ENCODE measurements at places on chromosomes 7 and 10.

DNA sequence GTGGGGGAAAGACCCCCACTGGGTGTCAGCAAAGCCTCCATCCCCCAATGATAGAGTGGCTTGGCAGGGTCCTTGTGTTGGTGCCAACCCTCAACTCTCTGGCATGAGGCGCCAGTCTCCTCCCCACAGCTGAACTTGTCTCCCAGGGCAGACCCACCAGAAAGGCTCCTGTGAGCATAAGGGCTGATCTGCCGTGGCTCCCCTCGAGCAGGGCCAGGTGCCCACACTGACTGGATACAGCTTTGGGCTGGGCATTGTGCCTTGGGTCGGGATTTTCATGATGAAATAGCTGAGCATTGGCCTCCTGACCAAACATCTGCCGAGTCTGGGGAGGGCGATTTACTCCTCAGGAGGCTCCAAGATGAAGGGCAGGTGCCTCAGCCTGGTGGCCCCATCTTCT is 68.1 kb upstream of the NPTX2 start:
- no peak for DNase-seq

DNA sequence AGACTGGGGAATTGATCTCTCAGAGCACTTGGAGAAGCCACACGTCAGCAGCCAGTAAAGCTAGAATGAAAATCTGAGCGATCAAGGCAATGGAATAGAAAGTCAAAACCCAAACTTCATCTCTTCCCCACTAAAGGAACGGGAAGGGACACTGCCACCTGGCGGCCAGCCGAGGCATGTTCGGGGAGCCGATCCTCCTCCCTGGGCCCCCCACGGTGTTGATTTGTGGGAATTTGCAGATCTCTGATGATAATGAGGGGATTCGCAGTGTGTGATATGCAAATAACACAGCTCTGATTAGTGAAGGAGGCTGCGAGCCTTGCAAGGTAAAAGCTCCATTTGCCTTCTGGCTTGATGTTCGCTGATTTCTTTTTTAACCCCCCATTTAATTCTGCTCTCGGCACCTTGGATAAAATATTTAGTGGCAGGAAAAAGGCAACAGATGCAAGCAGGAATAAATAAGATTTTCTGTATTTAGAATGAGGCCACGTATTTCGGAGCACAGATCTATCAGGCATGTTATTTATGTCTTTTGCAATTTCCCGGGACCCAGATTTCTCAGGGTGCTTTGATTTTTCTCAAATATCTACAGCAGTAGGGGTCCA is 258.6 kb downstream of the PAXIP1 start:
- DNase-seq, result no peak

GRCh38 chr7:1535701-1536454 is 5.4 kb downstream of the MAFK start:
- no peak for DNase-seq

GRCh38 chr10:77603534-77603927 is 34.1 kb downstream of the KCNMA1 start:
- peak; percentile 77 for DNase-seq

DNA sequence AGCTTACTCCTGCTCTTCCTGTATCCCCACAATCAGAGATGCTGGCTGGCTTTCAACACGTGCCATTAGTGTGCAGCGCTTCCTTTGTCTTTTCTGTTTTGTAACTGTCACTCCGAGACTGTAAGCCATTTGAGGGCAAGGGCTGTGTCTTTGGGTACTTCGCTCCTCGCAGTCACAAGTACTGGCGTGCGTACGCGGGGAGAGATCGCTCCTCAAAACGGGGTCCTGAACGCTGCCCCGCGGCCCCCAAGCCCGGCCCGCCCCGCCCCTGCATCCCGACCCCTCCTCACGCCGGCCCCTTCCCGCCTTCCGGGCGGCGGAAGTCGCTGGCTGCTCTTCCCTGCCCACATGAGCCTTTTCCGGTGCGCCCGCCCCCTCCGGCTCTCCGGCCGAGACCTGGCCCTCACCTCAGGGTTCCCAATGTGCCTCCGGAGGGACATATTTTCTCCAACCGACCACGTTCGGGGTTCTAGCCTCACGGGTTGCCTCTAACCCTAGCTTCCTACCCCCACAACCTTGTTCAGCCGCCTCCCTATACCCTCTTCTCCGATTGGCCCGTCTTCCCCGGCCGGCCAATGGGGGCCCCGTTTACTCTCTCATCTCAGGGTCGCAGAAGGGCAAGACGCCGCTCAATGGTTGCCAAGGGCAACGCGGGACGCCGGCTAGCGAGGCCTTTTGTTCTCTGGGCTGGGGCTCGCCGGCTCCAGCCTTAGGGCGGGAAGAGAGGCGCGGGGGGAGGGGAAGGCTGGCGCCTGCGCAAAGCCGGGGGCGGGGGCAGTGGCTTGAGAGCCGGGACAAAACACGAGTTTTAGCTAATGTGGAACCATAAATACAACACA is at the start of gene CEP41:
TSS of gene CEP41 (minus strand) at position 490 of the 839 bp plus-strand sequence. CDS start at position 440, 50 bp downstream.
- DNase-seq, result peak; percentile 96

GRCh38 chr7:92949748-92950147 is 113.4 kb upstream of the CDK6 start:
- no peak for DNase-seq

DNA sequence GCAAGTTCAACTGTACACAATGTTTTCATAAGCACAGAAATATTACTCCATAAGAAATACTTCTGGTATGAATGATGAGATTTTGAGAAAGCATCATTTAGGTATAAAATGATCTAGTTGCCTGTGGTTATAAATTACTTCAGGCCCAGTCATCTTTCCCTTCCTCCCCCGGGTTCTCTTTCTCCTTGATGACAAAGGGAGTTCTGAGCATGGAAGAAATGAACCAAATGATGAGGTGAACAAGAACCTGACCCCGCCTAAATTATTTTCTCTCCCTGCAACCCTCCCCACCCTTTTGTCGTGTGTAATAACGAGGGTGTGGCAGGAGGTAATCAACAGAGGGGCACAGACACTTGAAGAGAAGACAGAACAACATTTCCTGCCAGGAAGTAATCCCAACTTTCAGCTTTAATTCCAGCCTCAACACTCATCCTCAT is 319.6 kb upstream of the SP8 start:
- no peak for DNase-seq

GRCh38 chr7:103394566-103394965 is 47.1 kb downstream of the PSMC2 start:
- no peak for DNase-seq

DNA sequence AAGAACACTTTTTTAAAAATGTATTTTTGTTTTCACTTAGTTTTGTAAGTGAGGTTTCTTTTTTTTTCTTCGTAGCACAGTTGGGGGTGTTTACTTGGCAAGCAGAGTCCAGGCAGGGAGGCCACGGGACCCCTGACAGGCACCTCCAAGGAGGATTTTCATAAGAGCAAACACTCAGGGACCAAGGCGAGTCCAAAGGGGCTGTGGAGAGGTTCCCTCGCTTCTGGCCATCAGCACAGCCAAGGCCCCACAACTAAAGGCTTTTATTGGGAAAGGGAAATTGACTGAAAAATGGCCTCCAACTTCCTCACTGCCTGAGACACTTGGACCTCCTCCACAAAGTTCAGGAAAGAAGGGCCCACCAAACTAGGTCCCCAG is 173.8 kb downstream of the LRRC4 start:
- no peak for DNase-seq

- no peak for DNase-seq
Measured at GRCh38 chr10:131021246-131021895, 290.1 kb downstream of the TCERG1L start.

GRCh38 chr10:3893901-3894563 is 109.0 kb upstream of the KLF6 start:
- DNase-seq, result no peak

- DNase-seq, result peak; percentile 10
Measured at GRCh38 chr10:132077091-132077490, 11.3 kb downstream of the JAKMIP3 start.

- DNase-seq, result no peak
Measured at GRCh38 chr7:155506854-155507337, 39.5 kb downstream of the CNPY1 start.

- no peak for DNase-seq
Measured at GRCh38 chr10:48516911-48517310, 88.0 kb downstream of the ARHGAP22 start.

DNA sequence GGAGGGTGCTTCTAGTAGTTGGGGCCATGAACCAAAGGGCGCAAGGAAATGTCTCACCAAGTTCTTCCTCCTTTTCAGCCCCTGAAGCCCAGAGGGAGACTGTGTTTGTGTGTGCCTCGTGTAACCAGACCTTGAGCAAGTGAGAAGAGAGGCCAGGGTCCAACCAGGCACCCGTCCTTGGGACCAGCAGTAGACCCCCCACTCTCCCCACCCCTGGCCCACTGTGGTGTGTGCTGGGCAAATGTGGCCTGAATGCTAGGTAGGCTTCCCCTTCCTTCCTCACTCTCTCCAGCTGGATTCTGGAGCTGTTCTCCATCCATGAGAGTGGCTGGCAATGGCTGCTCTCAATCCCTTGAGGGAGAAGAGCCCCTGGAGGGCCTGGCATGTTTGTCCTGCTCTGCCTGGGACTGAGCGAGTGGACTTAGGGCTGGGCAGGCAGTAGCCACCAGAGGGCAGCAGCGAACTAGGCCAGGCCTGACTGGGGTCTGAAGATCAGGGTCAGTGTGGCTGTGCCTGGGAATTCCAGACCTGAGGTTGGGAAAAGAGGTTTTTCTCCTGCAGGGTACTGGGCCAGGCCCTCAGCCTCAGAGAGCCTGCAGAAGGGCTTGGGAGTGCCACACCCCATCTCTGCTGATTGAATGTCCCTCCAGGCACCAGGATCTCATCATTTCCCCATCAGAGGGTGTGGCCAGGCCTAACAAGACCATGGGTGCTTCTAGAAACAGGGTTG is 12.5 kb downstream of the SFRP5 start:
- DNase-seq, result no peak

- DNase-seq, result no peak
Measured at GRCh38 chr7:139873593-139874301, 44.7 kb downstream of the TBXAS1 start.

DNA sequence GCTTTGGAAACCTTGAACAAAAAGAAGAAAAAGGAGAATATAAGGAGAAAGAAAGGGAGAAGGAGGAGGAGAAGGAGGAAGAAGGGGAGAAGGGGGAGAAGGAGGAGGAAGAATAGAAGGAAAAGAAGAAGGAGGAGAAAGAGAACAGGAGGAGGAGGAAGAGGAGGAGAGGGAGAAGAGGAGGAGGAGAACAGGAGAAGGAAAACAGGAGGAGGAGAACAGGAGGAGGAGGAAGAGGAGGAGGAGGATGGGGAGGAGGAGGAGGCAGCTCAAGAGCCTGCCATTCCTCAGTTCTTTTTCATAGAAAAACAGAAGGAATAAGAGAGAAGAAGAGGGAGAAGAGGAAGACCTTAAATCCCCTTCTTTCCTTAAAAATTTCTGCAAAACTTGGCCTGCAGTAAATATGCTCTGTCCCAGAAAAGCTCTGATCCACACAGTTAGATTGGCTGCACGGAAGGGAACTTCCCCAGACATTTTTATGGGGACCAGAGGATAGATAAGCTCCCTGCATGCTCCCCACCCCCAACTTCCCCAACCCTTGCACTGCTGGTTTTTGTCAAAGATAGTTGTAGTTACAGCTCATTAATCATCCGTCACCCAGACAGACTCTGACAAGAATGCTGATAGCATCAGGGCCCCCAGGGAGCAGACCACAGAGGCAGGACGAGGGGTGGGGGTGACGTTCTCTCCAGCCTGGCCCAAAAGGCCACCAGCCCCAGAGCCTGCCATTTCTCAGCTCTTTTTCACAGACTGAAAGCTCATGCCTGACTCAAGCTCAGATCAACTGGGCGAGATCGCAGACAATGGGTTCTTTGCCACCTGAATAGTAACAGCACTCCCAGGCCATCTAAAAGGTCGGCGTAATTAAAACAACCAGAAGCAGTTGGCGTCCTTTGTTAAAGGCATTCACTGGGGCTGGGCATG is 34.5 kb upstream of the LYZL1 start:
- DNase-seq, result no peak
